MCF 10A (cell line): ENCODE measurements at places on chromosomes 2 and 18. TPM values are rescaled to one million over a fixed set of nuclear protein-coding genes. Genes with fewer than 3 reads are reported as not detected.

- DNase-seq: peak; percentile 55
- H3K27ac ChIP-seq: no peak overlapping the region
- H3K4me3 ChIP-seq: peak overlapping the region; percentile 72
- H3K4me1 ChIP-seq: peaks cover 23% of the 10 kb centered on the region
- H3K36me3 ChIP-seq: peaks cover 13% of the 10 kb centered on the region
- no peaks in the 10 kb centered on the region for H3K27me3 ChIP-seq
These were observed 620 bp upstream of the GALNT1 start for GRCh38 chr18:35580701-35581539.

The CHPF gene
- 81.2 and 105 TPM in 2 replicates for total RNA-seq

GRCh38 chr2:74072565-74072964 lies 75.1 kb downstream of the BOLA3 start:
- DNase-seq: peak; percentile 48
- H3K4me3 ChIP-seq: no peak overlapping the region
- peaks cover 30% of the 10 kb centered on the region for H3K36me3 ChIP-seq
- H3K27me3 ChIP-seq: no peaks in the 10 kb centered on the region
- H3K4me1 ChIP-seq: no peaks in the 10 kb centered on the region
- no peak overlapping the region for H3K27ac ChIP-seq

DNA sequence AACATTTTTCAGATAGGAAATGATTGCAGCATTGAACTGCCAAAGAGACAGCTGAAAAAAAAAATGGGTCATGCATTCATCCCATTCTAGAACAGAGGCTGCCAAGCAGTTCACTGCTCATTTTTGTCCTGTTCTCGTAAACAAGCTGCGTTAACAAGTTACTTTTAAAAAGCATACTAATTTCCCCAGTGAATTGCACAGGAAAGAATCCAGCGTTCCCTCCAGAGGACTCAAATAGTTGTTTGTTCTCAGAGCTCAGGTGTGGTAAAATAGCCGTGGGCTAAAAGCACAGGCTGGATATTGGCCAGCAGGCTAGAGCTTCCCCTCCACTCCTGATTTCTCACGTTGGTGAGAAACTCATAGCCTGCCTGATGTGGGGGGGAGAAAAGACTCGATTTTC lies 76.1 kb upstream of the AQP4 start:
- H3K36me3 ChIP-seq: no peaks in the 10 kb centered on the region
- H3K4me1 ChIP-seq: peaks cover 6% of the 10 kb centered on the region
- H3K4me3 ChIP-seq: no peak overlapping the region

The NOSTRIN gene
- total RNA-seq: 0.44 and 0.51 TPM in 2 replicates

- no peak overlapping the region for H3K27ac ChIP-seq
- H3K4me1 ChIP-seq: peaks cover 18% of the 10 kb centered on the region
- no peak overlapping the region for H3K4me3 ChIP-seq
- peaks cover 17% of the 10 kb centered on the region for H3K27me3 ChIP-seq
These were observed 7.4 kb upstream of the NTSR2 start for GRCh38 chr2:11677136-11678055.

The DUSP19 gene
- 0.84 and 1.0 TPM in 2 replicates for total RNA-seq

The HIBCH gene
- 14.7 and 16.2 TPM in 2 replicates for total RNA-seq
